Stimulated activated CD8-positive, alpha-beta memory T cell treated with anti-CD3 and anti-CD28 coated beads, Interleukin-7, amount 100 ng/mL, for 24 hours (primary cell): ENCODE measurements at places on chromosomes 1 and 21.

DNA sequence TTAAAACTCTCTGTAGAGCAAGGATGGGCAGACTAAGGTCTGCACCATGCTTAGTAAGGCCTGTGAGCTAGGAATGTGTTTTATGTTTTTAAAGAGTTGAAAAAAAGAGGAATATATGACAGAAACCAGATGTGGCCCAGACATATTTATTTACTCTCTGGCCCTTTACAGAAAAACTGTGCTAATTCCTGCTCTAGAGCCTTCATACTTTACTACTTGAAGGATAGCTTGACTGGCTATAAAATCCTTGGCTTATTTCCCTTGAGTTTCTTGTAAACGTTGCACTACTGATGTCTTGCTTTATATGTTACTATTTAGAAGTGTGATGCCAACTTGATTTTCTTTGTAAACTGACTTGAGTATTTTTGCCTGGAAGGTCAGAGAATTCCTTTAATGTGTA is 33.5 kb downstream of the CTBS start:
- no peak for DNase-seq

DNA sequence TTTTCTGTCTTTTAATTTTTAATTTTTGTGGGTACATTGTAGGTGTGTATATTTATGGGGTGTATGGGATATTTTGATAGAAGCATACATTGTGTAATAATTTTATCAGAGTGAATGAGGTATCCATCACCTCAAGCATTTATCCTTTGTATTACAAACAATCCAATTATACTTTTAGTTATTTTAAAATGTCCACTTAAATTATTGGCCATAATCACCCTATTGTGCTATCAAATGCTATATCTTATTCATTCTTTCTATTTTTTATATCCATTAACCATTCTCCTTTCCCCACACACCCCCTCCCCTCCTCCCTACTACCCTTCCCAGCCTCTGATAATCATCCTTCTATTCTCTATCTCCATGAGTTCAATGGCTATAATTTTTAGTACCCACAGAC is 70.2 kb upstream of the TSHB start:
- DNase-seq = no peak

DNA sequence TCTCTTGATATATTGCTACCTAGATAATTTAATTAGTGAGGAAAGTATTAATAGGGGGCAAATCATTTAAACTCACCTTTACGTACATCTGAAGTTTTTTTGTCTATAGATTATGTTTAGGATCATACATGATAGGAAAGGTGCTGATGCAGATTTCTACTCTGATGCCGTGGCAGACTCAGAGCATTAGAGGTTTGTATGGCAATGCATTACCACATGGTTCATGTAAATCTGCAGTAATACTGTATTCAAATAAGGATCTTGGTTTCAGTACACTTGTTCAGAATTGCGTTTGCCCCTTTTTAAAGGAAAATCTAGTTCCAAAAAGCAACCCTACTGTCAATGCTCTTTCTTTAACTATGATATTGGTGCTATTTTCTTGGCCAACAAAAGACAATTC is 288.3 kb downstream of the PTPRC start:
- DNase-seq = no peak

GRCh38 chr1:50497007-50497406 is 73.8 kb upstream of the DMRTA2 start:
- no peak for DNase-seq

DNA sequence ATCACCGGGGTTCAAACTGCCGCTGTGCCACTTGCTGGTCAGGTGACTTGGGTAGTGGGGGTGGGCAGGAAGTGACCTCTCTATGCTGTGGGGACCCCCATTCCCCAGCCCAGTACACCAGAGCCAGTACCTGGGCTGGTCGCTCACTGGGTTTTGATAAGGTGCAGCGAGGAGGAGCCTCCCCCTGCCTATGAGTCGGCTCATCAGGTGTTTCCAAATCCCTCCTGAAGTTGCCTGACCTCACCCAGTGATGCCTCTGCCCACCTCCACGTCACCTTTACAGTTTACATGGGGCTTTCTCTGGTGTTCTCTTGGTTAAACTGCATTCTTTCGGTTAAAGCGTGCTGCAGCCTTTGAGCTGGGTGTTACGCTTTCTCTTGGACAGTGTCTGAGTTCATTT is 58.2 kb downstream of the ARHGEF10L start:
- DNase-seq = no peak

DNA sequence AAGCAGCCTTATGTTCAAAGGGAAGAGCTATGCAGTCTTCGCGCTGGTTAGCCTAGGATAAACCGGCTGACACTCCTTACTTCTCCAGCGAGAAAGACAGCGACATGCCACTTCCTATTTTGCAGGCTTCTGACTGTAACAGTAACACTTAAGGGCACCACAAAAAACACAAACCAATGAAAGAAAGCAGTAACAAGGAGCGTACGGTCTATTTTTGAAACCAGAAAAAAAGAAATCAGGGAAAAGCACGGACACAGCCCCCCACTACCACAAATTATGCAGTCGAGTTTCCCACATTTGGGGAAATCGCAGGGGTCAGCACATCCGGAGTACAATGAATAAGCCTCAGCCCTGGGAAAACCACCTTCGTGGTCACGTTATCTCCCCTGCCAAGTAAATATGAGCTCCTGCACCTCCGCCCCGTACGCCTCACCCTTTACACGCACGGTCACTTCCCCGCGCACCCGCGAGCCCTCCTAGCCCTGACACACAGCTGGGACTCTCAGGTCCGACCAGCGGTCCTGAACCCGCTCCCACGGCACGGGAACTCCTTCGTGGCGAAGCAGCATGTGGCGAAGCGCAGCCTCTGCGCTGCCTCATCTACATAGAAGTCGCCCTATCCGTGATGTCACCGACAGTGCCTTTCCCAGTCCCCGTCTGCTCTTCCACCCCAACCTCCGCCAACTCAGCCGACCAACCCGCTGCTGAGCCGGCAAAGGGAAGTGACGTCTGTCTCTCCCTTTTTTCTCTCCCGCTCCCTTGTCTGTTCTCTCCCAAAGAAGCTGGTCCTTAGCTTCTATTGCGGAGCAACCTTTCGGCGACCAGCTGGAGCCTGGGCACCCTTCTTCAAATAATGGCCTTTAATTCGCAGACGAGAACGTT is 40.9 kb upstream of the PPIAL4F start:
- peak; percentile 52 for DNase-seq

- no peak for DNase-seq
Measured at GRCh38 chr21:31682620-31683019, 23.1 kb downstream of the SOD1 start.

DNA sequence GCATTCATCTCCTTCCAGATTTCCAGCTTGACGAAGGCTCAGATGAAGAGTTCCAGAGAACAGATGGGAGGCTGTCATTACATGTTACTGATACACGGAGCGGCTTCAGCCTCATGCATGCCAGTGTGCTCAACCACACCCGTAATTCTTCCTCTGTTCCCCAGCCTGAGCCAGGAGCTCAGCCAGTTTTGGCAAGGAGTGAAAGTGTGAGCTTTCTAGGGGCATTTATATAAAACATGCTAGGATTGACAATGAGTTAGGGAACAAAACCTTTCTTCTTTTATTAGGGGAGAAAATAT is 290.4 kb upstream of the PLXNA2 start:
- DNase-seq = no peak

DNA sequence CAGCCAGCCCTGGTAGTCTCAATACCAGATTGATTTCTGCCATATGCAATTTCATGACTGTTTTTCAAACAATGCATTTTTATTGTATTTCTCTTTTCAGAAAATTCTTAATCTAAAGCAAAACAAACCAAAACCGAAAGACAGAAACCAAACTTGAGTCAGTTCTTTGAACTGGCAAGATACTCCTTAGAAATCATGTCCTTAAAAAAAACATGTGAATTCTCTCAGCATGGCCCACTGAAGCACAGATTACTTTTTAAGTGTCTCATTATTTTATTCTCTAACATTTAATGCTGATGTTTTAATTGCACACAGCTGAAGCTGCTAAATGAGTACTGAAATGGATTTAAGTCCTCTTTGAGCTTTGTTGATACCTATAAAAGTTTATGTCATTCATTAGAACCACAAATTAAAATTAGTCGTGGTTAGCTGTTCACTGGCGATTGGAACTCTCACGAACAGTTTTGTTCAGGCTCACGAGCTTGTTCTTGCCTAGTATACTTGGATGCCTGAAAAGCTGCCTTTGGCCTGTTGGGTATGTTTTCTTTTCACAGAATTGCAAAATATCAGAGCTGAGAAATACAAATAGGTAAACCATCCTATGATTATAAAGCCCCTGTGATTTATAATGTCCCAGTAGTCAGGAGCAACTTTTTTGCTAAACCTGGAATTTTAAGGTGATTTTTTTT is 87.5 kb downstream of the CAMTA1 start:
- no peak for DNase-seq

DNA sequence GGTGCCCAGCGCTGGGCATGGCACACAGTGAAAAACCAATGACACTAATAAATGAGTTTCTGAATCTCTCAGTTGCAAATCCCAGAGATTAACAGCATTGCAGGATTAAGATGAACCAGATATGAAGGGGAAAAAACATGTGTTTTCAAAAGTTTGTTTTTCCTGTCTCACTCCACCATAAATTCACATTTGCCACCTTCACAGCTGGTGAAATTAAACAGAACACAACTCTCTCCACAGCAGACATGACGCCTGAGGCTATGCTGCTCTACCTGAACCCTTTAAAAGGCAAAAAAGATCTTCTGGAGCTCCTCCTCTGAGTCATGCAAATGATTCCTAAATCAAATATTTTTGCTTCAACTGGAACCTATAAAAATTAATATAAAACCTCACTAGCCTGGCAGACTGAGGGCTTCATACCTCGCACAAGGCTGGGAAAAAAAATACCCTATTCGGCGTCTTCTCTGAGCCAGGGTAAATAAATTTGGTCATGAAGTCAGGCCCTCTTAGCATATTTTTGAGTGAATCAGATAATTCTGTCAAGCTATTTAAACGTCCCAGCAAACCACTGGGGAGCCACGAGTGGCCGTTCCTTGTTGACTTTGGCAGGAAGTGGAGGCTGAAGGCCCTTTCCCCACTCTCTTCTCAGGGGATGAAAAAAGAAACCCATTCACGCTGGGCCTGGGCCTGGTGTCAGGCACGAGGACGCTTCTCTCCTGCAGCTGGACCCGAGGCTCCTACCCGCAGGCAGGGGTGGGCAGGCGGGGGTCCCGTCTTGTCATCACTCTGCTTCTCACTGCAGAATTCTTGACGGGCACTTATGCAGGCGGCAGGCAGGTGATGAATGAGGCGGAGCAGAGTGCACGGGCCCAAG is 53.0 kb downstream of the DMRTB1 start:
- DNase-seq = no peak

GRCh38 chr1:194117582-194117981 is 931.2 kb upstream of the B3GALT2 start:
- no peak for DNase-seq

DNA sequence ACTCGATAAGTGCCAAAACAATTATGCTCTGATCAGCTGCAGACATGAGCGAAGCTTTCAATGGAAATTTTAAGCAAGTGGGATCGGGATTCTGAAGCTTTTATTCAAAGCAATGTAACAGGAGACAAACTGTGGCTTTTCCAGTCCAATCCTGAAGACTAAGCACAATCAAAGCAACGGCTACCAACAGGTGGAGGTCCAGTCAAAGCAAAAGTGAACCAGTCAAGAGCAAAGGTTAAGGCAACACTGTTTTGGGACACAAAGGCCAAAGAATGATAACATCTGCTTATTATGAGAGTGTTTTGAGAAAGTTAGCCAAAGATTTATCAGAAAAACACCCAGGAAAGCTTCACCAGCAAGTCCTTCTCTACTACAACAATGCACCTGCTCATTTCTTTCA is 170.1 kb downstream of the SEC16B start:
- DNase-seq = no peak

DNA sequence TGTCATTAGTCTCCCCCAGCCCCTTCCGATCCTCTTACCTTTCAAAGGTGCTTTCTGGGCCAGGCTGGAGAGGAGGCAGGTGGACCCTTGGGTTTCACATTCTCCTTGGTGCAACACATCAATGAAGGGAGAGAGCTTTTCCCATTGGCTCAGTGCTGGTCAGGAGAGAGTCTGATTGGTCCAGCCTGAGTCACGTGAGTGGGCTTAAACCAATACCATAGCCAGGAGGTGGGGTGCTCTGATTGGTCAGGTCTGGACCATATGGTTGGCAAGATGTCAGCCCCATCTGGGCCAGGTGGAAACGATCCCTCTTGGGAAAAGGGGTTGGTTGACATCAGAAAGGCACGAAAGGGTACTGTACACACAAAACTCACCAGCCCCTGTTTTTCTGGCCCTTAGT is 44.8 kb upstream of the ABCG1 start:
- DNase-seq = no peak

DNA sequence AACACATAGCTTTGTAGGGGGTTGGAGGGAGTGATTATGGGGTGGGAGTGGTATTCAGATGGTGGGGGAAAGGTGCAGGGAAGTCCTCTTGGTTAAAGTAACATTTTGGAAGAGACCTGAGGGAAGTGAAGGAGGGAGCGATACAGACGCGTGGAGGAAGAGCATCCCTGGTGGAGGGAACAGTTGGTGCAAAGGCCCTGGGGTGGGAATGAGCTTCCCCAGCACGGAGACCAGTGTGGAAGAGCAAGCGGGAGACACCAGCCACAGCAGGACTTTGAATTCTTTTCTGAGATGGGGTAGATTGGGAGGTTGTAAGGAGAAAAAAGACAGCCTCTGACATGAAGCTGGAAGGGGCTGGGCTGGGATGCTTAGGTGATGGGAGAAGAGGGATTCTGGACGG is 23.5 kb downstream of the DHRS3 start:
- DNase-seq = no peak

GRCh38 chr1:9239622-9240401 is 5.2 kb downstream of the H6PD start:
- peak; percentile 23 for DNase-seq

GRCh38 chr1:41222496-41222895 is 19.6 kb downstream of the SCMH1 start:
- no peak for DNase-seq

GRCh38 chr1:50488356-50488755 is 65.1 kb upstream of the DMRTA2 start:
- no peak for DNase-seq

GRCh38 chr1:115052454-115053083 is 22.9 kb downstream of the TSHB start:
- DNase-seq = peak; percentile 19

- DNase-seq = no peak
Measured at GRCh38 chr1:209223791-209224190, 359.7 kb upstream of the CAMK1G start.

- DNase-seq = no peak
Measured at GRCh38 chr21:42198929-42199867, 19.7 kb upstream of the ABCG1 start.

DNA sequence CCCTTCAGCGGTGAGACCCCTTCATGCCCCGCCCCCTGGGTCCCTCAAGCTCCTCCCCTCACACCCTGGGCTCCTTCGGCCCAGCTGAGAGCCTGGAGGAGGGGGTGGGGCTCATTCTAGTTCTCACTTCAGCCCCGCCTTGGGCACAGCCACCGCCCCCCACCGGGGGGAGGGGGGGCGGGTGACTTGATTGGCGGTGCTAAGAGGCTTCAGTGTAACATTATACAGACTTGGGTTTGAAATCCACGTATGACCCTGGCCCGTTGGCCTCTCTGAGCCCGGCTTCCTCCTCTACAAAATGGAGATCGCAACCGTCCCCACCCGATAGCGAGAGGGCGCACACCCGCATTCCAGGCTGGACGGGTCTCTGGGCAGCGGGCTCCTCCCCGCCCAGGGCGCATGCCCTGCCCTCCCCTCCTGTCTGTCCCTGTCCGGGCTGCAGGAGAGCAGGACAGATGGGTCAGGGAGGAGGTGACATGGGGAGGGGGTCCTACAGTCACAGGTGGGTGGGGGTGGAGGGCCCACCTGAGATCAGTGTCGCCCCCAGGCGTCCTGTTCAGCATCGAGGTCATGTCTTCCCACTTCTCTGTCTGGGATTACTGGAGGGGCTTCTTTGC is 5.1 kb downstream of the CLCNKB start:
- no peak for DNase-seq
